Cerebellar cortex (tissue), 1 donor: ENCODE measurements at places on chromosomes 5 and 9.

DNA sequence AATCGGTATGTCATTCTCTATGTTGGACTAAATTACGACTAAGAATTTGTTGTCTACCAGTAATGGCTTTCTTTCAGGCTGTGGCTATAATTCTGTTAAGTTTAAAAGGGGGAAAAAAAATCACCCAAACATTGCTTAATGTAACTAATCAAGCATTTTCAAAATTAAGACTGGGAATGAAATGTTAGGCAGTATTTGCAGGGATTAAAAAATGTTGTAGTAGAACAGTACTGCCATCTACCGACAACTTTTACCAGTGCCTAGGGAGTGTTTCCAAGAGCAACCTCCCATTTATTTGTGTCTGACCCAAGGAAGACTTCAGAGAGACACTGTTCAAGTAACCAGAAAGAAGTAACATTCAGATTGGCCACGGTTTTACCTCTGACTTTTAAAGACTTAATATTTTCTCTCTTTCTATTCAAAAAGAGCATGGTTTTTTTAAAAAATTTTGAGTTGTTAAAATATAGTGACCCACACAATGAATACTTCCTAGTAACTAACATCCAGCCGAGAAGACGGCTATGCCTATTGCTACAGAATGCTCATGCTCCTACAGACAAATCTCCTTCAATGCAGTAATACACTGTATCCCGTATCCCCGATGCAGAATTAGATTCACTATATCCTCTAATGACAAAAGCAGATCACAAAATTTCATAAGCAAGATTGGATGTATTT lies 92.4 kb downstream of the ARL15 start:
- peak; percentile 80 for DNase-seq

DNA sequence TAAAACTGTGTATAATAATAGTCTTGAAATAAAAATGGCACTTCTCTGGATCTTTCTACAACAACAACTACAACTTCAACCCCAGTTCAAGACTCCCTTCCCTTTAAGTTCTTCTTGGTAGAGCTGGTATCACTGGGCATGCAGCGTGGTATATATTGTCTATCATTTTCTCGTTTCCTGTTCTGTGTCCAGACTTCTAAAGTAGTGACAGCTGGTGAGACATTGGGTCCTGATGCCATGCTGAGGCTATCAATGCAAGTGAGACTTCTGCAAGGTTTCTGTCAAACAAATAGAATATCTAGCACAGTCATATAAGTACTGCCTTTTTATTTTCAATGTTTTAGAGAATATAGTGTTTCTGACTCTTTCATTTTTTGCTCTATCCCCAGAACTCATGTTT lies 123.0 kb upstream of the GRIN3A start:
- no peak for DNase-seq

DNA sequence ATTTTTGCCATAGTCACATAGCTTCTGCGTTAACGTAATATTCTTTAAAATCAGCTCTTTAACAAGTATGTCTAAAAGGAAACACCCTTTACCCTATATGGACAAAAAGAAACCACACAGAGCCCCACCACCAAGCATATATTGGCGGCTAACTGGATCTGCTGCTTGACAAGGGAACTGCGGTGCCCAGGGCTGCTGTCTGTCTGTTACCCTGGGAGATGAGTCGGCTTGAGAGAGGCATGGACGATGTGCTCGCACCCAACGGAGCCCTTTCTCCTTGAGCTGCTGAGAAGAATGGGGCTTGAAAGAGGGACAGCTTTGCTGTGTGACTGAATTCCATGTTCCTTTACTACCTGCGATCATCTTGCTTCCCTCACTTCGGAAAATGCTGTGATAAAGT lies 158.6 kb upstream of the SHB start:
- no peak for DNase-seq

- no peak for DNase-seq
These were observed 15.7 kb downstream of the SQSTM1 start for GRCh38 chr5:179836225-179837019.

GRCh38 chr5:14735944-14736343 lies 71.4 kb downstream of the OTULIN start:
- no peak for DNase-seq

DNA sequence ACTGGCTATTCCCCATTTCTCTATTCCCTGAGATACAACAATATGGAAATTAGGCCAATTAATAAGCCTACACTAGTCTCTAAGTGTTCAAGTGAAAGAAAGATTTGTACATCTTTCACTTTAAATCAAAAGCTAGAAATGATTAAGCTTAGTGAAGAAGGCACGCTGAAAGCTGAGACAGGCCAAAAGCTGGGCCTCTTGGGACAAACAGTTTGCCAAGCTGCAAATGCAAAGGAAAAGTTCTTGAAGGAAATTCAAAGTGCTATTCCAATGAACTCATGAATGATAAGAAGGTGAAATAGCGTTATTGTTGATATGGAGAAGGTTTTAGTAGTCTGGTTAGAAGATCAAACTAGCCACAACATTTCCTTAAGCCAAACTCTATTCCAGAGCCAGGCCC lies 256.2 kb downstream of the ZSWIM6 start:
- no peak for DNase-seq

GRCh38 chr9:2179567-2179966 lies 164.4 kb downstream of the SMARCA2 start:
- peak; percentile 60 for DNase-seq

GRCh38 chr9:136865041-136865767 lies 904 bp downstream of the EDF1 start:
- no peak for DNase-seq

GRCh38 chr5:41112486-41113455 lies 41.6 kb upstream of the MROH2B start:
- DNase-seq: no peak

DNA sequence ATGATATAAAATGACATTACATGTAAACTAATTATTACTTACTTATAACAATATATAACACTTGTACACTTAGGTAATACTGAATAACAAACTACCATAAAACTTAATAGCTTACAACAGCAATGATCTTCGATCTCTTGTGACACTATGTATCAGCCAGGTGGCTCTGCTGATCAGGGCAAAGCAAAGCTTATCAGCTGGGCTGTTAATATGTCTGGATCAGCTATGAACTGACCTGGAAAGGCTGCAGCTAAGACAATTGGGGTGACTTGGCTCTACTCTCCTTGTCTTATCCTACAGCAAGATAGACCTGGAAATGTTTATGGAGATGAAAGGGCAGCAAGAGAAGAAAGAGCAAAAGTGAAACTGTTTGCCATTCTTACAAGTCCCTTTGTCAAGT lies 511.3 kb downstream of the TLR4 start:
- no peak for DNase-seq

GRCh38 chr5:158423623-158424200 lies 564.8 kb upstream of the CLINT1 start:
- DNase-seq: no peak

DNA sequence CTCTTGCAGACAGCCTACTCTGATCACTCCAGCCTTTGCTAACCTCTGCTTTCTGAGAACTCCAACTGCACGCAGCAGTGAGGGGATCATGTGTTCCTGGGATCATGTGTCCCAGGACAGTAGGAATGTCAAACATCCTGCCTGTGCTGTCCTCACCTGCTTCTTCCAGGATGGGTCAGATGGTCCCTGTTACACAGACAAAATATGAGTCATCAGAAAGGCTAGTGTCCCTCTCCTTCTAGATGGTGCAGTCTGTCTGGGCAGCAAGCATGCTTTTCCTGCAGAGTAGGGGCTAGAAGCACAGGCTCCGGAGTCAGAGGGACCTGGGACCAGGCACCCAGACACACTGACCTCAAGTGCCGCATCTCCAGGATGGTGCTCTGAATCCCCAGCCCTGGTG lies 20.1 kb upstream of the SLC25A48 start:
- DNase-seq: no peak

DNA sequence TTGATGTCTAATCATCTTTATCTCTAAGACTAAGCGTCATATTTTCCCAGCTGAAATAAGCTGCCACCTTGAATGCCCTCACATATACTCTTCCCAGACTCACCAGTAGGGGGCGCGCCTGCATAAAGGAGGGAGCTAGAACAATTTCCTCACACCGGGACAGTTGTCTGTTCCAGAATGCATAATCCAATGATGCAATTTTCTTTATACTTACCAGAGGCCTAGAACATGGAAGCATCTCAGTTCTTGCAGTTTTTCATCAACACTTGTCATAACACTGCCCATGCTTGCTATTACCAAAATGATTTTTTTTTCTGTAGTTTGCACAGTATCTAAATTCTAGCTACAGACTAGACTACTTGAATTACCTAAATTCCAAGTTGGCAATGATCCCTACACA lies 203.9 kb downstream of the FRMD3 start:
- peak; percentile 64 for DNase-seq

DNA sequence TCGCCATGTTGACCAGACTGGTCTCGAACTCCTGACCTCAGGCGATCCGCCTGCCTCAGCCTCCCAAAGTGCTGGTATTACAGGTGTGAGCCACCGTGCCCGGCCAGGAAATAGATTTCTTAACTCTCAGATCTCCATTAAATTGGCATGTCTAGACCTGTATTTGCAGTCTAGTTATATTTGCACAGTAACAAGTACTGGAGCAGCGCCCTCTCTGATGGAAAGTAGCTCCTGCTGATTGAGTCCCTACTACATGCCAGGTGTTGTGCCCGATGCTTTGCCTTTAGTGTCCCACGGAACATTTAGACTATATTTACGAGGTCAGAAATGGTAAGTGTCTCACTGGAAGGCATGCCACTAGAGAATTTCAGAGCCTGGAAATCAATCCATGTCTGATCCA lies 15.8 kb upstream of the TMED9 start:
- no peak for DNase-seq

GRCh38 chr9:133881671-133882381 lies 110.3 kb downstream of the VAV2 start:
- DNase-seq: no peak

- no peak for DNase-seq
These were observed 432.0 kb downstream of the CAAP1 start for GRCh38 chr9:26460624-26461023.

GRCh38 chr9:87301371-87301770 lies 196.3 kb upstream of the DAPK1 start:
- DNase-seq: no peak

GRCh38 chr5:100142607-100143006 lies 392.6 kb upstream of the FAM174A start:
- no peak for DNase-seq

- DNase-seq: no peak
These were observed 123.4 kb downstream of the SEC61B start for GRCh38 chr9:99345451-99345850.

GRCh38 chr9:85483208-85483607 lies 258.5 kb downstream of the AGTPBP1 start:
- peak; percentile 23 for DNase-seq

DNA sequence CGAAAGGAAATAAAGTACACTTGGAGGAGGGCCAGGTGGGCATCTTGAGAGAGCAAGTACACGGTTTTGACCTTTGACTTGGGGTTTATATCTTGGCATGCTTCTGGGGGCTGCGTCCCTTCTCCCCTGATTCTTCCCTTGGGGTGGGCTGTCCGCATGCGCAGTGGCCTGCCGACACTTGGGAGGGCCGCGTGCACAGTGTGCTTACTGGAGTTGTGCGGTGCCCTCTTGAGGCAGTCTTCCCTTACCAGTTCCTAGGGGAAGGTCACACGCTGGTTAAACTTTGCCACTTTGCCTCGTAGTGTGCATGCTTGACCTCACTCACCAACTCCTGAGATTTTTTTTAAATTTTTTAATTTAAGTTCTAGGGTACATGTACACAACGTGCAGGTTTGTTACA lies 4.3 kb upstream of the CLPTM1L start:
- no peak for DNase-seq
